ENCODE measurements at places on chromosomes 2 and 18. TPM values are rescaled to one million over a fixed set of nuclear protein-coding genes. Genes with fewer than 3 reads are reported as not detected.
A peak's percentile ranks its signal among the peaks of the same experiment; 100 is the strongest.

GRCh38 chr2:173493874-173494273 lies 139.2 kb downstream of the CDCA7 start:
- DNase-seq: no peak

- DNase-seq: no peak
Measured at GRCh38 chr18:45916302-45916701, 50.8 kb downstream of the EPG5 start.

- no peak for DNase-seq
Measured at GRCh38 chr18:32714571-32715148, 58.2 kb downstream of the KLHL14 start.

DNA sequence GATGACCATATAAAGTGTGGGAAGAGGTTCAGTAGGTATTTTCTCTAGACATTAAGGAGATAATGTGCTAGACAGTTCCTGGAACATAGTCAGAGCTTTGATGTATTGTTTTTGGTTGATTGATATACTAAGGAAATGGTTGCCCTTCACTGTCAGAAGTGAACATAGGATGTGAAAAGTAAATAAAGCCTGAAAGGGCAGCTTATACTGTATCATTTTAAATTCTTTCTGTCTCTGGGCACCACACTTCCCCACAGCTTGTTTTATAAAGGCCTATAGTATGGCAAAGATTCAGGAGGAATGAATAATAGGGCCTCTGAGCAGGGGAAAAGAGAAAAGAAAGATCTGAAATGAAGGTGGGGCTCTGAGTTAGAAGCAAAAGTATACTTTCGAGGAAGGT lies 72.7 kb upstream of the ITPRID2 start:
- no peak for DNase-seq

DPP10 gene
- total RNA-seq: not detected

ESPNL gene
- total RNA-seq: 0.19 TPM

ABCG8 gene
- total RNA-seq: not detected

VWC2L gene
- not detected for total RNA-seq

- DNase-seq: no peak
Measured at GRCh38 chr2:102753563-102754159, 8.2 kb upstream of the TMEM182 start.

- no peak for DNase-seq
Measured at GRCh38 chr2:208034503-208035140, 9.3 kb upstream of the PLEKHM3 start.

DNA sequence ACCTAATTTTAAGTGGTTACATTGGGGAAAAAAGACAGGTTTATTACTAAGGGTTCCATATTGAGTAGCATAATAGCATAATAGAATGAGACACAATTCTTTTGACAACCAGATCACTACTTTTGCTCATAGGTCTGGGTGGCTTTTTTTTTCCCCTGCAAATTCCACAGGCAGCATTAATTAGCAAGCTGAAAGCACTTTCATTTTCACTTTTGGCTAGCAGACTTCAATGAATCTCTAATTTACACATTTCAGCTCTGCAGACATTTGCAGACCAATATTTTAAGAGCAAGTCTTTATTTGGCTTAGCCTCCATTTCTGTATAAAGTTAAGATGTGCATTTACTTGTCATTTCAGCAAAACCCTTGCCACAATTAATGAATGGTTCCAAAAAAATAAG lies 185.5 kb downstream of the NOL4 start:
- no peak for DNase-seq

DNA sequence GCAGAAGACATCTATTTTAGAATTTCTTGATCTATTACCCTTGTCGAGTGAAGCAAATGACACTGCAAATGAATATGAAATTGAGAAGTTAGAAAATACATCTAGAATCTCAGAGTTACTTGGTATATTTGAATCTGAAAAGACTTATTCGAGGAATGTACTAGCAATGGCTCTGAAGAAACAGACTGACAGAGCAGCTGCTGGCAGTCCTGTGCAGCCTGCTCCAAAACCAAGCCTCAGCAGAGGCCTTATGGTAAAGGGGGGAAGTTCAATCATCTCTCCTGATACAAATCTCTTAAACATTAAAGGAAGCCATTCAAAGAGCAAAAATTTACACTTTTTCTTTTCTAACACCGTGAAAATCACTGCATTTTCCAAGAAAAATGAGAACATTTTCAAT lies 370.4 kb downstream of the XIRP2 start:
- DNase-seq: no peak

CYP26B1 gene
- total RNA-seq: not detected

CSRNP3 gene
- total RNA-seq: not detected

IL36A gene
- total RNA-seq: not detected

SCN1A gene
- total RNA-seq: not detected

- DNase-seq: no peak
Measured at GRCh38 chr2:84459944-84460429, 907 bp upstream of the SUCLG1 start.

GRCh38 chr2:9166579-9167377 lies 39.8 kb upstream of the ASAP2 start:
- peak; percentile 20 for DNase-seq

- no peak for DNase-seq
Measured at GRCh38 chr2:75716406-75716805, 5.7 kb upstream of the GCFC2 start.

DNA sequence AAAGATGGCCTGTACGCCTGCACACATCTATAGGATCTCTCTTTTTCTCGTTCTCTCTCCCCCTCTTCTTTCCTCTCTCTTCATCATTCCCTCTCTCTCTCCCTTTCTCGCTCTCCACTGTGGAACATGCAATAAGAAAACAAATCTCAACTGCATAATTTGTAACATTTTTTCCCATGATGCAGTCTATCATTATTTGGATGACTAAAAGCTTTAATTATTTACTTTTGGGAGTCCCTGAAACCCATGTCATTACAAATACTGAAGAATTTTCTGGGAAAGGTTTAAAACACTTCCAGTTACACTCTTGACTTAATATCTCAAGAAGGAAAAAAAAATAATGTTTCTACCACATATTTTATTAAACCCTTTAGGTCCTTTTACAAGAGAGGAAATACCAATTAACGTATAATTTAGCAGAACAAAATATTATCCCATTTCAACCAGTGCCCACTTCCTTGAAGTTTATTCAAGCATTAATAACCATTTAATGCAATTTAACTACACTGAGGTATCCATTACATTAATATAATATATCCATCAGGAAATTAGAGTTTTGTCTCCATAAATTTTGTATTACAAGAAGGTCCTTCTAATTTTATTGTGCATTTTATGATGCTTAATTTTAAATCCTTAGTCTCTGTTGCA lies 1615.2 kb upstream of the ACVR2A start:
- no peak for DNase-seq

DNA sequence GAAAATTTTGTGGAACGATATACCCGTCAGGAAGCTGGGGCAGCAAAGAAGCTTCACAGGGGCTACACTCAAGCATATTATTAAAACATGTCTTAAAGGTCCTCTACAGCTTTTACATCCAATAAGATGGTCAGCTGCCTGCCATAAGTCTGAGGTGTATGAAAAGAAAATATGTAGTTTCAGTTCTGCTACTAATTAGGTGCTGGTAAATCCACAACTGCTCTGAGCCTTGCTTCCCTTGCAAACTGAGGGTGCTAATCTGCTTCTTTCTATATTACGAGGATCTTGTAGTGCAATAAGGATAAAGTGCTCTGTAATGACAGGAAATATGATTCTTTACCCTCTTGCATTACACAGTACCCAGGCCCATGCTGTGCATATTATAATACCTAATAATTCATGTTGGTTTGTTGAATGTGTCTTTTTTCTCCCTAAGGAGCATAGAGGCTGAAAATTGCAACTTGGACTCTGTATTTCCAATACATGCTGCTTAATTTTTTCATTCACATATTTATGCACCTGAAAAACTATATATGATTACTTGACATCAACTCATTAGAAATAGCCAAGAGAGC lies 14.5 kb upstream of the SLC8A1 start:
- DNase-seq: no peak

TEX44 gene
- not detected for total RNA-seq

DNA sequence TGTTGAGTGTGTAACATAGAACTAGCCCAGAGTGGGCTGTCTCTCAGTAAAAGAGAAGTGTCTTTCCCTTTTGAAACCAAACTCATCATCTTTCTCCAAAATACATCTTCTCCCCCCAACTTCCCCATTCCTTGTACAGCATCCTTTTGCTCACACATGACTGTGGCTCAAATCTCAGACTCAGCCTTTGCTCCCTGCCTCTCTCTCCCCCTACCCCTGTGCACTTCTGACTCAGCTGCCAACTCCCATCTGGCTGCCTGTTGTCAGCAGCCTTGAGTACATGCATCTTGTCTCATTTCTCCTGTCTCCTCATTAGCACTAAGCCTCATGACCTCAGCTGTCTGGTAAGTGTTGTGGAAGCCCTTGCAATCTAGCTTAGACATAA lies 18.1 kb upstream of the MGAT4A start:
- DNase-seq: no peak

DNA sequence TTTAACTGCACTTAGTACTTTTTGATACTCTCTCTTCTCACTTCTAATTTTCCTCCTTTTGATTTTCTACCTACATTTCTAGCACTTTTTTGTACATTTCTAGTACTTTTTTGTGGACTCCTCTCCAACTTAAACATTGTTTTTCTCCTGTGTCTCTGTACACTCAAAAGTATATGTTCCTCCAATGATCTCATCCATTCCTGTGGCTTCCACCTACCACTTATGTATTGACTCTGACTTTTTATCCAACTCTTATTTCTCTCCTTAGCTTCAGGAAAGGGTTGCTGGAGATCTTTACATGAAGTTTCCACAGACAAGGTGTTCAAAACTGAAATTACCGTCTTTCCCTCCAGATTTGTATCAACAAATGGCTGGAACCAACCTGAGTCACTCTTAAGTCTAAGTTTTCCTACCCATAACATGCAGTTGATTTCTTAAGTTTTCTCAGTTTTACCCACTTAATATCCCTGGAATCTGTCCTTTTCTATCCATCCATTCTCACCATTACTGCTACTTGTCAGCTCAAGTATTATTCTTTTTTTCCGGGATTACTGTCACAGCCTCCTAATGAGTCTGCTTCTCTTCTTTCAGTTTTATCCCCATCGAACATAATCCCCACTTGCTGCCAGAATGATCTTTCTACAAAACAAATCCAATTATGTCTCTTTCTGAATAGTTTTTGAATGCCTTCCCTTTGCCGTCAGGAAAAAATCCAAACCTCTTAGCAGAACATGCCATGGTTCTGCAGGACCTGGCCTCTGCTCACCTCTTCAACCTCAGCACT lies 22.6 kb upstream of the PELI1 start:
- DNase-seq: no peak

- no peak for DNase-seq
Measured at GRCh38 chr18:77008576-77009315, 123.8 kb downstream of the MBP start.

Measured in natural killer cell treated with Interleukin-12 subunit alpha and Interleukin-12 subunit beta and Interleukin-15 and Interleukin-18, amount 100 ng/mL, for 72 hours (primary cell).